ENCODE measurements at places on chromosomes 1 and 21.

GRCh38 chr1:23661887-23662286 is 29.7 kb upstream of the RPL11 start:
- no peak for DNase-seq

DNA sequence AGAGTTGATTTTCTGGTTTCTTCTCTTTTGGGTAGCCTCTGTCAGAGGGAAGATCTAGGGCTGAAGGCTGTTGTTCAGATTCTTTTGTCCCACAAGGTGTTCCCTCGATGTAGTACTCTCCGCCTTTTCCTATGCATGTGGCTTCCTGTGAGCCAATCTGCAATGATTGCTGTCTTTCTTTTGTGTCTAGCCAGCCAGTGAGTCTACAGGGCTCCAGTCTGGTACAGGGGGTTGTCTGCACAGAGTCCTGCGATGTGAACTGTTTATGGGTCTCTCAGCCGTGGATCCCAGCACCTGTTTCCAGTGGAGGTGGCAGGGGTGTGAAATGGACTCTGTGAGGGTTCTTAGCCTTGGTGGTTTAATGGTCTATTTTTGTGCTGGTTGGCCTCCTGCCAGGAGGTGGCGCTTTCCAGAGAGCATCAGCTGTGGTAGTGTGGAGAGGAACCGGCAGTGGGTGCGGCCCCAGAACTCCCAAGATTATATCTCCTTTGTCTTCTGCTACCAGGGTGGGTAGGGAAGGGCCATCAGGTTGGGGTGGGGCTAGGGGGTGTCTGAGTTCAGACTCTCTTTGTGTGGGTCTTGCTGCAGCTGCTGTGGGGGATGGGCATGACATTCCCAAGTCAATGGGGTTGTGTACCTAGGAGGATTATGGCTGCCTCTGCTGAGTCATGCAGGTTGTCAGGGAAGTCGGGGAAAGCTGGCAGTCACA is 81.3 kb upstream of the C21orf91 start:
- no peak for DNase-seq

DNA sequence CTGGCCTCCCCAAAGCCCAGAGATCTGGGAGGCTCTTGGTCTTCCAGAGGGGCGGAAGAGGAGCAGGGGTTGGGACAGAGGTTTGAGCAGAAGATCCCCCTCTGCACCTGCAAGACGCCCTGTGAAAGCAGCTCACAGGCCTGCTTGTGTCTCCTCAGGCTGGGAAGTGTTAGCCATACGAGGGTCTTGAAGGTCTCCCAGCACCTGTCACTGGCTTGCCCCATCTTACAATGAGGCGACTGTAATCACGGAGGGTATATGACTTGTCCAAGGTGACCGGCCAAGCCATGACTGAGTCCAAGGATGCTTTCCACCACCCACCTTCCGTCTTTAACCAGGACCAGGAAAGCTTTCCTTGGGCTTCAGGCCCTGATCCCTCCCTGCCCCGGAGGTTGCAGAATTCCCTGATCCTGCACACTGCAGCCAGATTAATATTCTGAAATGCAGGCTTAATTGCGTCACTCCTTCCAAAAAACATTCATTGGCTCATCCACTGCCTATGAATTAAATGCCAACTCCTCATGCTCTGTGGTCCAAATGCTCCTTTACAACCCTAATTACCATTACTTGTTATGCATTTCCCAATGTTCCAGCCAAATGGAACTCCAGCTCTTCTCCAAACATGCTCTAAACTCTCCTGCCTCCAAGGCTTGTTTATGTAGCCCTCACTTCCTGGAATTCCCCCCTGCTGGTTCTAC is 64.0 kb downstream of the DDX20 start:
- no peak for DNase-seq

GRCh38 chr1:234932511-234933430 is 195.9 kb downstream of the TOMM20 start:
- DNase-seq = peak; percentile 27

- DNase-seq = peak; percentile 41
Measured at GRCh38 chr1:106268070-106268469, 788.4 kb upstream of the PRMT6 start.

GRCh38 chr1:85074365-85074964 is 26.2 kb upstream of the MCOLN3 start:
- no peak for DNase-seq
